ENCODE measurements at places on chromosomes 7 and 10. TPM values are rescaled to one million over a fixed set of nuclear protein-coding genes. Genes with fewer than 3 reads are reported as not detected.

AFAP1L2 gene
- total RNA-seq: 6.3 TPM

CPXM2 gene
- not detected for total RNA-seq

MRLN gene
- total RNA-seq: not detected

ANKRD61 gene
- total RNA-seq: not detected

ZNF503 gene
- total RNA-seq: 0.31 TPM

GPER1 gene
- total RNA-seq: 0.18 TPM

DNA sequence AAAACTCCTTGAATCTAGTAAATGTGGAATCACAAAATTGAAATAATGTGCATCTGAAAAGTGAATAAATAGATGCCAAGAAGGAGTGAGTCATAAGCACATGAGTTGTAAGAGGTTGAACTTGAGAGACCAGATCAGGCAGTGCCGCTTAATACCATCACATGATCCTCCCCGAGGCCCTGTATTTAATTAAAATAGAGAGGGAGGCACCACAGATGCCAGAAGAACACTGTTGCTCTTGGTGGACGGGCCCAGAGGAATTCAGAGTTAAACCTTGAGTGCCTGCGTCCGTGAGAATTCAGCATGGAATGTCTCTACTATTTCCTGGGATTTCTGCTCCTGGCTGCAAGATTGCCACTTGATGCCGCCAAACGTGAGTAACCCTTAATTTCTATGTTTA, at the start of gene GPNMB:
Gene GPNMB (plus strand): TSS at position 221 of the 400 bp plus-strand sequence. CDS start 83 bp downstream, at position 304.
- peaks cover 2% of the 10 kb centered on the region for H3K4me1 ChIP-seq
- H3K4me3 ChIP-seq: no peak within 1 kb of the TSS
- H3K36me3 ChIP-seq: no peaks in the 10 kb centered on the region
- no peak for DNase-seq
- H3K27ac ChIP-seq: no peak within 1 kb of the TSS
- peaks cover 52% of the 10 kb centered on the region for H3K27me3 ChIP-seq

DNA sequence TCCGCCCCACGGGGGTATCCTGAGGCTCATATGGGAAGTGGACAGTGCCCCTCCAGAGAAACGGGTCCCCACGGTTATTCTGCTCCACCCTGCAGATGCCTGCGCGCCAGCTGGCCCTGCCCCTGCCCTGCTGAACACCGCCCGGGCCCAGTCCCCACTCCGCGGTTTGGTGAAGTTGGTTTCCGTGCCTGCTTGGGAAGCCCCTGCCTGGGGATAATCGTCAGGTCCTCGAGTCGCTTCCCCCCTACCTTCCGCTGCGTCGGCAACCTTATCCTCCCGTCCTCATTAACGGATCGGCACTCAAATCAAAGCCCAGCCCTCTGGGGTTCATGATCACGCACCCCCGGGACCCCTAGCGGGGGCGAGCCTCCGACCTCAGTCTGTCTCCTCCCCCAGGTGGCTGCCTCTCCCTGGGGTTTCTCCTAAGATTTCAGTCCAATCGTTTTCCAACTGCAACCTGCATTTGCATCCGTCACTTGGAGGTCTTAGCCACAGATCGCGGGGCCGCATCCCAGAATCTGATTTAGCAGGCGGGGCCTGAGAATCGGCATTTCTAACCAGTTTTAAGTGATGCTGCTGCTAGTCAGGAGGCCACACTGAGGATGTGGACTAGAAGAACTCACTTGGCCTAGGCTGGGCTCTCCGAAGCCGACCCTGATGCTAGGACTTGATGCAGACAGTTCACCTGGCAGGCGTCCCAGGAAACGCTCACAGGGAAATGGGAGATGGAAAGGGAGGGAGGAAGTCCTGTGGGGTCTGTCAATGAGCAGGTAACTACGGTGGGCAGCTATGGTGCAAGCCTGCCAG, 27.6 kb downstream of the WDR86 start:
- no peaks in the 10 kb centered on the region for H3K36me3 ChIP-seq
- peaks cover 21% of the 10 kb centered on the region for H3K27me3 ChIP-seq
- H3K4me3 ChIP-seq: peak overlapping the region; percentile 60
- DNase-seq: peak; percentile 44
- H3K27ac ChIP-seq: no peak overlapping the region

DNA sequence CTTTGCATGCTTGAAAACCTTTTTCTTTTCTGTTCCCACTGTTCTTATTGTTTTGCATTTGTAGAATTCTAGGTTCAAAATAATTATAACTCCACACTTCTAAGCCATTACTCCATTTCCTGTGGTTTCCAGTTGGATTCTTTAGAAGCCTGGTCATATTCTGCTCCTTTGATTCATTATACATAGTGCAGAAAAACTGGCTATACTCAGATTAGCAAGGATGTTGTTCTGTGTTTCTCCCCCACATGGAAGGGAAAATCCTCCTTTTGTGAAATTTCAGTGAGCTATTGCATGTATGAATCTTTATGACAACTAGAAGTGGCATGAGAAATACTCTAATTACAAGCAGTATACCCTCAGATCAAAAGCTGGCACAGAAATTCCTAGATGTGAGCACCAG, 79.5 kb downstream of the SLC13A1 start:
- H3K4me1 ChIP-seq: no peaks in the 10 kb centered on the region
- no peaks in the 10 kb centered on the region for H3K27me3 ChIP-seq
- no peak overlapping the region for H3K27ac ChIP-seq
- DNase-seq: no peak

GRCh38 chr10:35192645-35193249, 66.1 kb downstream of the CREM start:
- peaks cover 28% of the 10 kb centered on the region for H3K4me1 ChIP-seq
- peak overlapping the region; percentile 7 for H3K27ac ChIP-seq
- no peak for DNase-seq
- peaks cover 22% of the 10 kb centered on the region for H3K36me3 ChIP-seq

DNA sequence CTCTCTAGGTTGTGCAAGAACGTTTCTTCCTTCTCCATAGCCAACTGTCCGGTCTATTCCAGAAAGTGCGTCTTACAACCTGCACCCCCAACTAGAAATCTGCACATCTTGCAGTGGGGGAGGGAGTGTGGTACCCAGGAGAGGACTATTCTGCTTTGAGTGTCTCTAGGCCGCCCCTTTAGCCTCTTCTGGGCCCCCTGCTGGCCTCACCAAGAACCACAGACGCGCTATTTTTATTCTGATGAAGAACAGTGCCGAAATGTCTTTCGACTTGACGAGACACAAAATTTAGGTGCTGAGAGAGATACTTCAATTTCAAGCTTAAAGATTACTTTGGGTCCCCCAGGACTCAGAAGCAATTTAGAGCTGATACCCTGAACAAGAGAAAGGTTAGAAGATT, 1.0 kb downstream of the CNPY1 start:
- no peaks in the 10 kb centered on the region for H3K36me3 ChIP-seq
- no peak overlapping the region for H3K4me3 ChIP-seq
- H3K27me3 ChIP-seq: peaks cover 3% of the 10 kb centered on the region
- H3K27ac ChIP-seq: no peak overlapping the region

DNA sequence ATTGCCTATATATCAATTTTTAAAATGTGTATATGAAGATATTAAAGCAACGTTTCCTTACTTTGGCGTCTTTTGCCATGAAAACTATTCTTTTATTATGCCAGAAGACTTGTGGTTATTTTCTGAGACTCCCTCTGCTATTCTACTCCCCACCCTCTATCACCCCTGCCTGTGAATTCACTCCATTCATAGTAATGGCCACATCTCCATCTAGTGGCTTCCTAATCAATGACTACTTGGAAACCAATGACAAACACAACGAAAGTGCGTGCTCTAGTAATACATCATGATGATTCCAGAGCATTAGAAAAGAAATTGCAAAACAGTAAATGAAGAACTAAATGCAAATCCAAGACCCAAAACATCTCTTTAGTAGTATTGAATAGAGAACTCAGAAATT, 186.7 kb upstream of the HGF start:
- no peak overlapping the region for H3K27ac ChIP-seq
- no peak for DNase-seq
- H3K36me3 ChIP-seq: no peaks in the 10 kb centered on the region
- no peaks in the 10 kb centered on the region for H3K4me1 ChIP-seq
- H3K27me3 ChIP-seq: no peaks in the 10 kb centered on the region

- H3K4me3 ChIP-seq: peak overlapping the region; percentile 99
- no peaks in the 10 kb centered on the region for H3K27me3 ChIP-seq
- H3K27ac ChIP-seq: peak overlapping the region; percentile 99
- H3K4me1 ChIP-seq: peaks cover 45% of the 10 kb centered on the region
These were observed 577 bp downstream of the DNAJB9 start for GRCh38 chr7:108570146-108570755.

DNA sequence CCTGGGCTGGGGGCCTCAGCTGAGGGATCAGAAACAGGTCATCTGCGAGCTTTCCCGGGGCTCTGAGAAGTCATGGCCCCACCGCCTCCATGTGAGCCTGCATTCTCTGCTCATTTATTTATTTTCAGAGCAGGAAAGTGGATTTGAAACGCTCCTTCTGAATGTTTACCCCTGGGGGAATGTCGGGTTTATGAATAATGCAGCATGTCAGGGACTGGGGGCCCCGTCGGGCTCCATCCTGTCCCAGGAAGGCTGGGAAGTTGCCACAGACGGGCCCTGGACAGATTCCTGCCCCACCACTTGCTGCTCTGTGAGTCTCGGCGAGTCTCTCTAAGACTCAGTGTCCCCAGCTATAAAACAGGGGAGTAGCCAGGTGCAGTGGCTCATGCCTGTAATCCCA, 11.9 kb upstream of the GTF2IRD1 start:
- H3K36me3 ChIP-seq: no peaks in the 10 kb centered on the region
- H3K4me1 ChIP-seq: no peaks in the 10 kb centered on the region
- H3K4me3 ChIP-seq: no peak overlapping the region
- H3K27me3 ChIP-seq: no peaks in the 10 kb centered on the region
- no peak overlapping the region for H3K27ac ChIP-seq

- H3K4me1 ChIP-seq: no peaks in the 10 kb centered on the region
- H3K4me3 ChIP-seq: no peak overlapping the region
- H3K36me3 ChIP-seq: peaks cover 42% of the 10 kb centered on the region
- H3K27ac ChIP-seq: no peak overlapping the region
- DNase-seq: no peak
- no peaks in the 10 kb centered on the region for H3K27me3 ChIP-seq
These were observed 44.0 kb downstream of the CAPZA2 start for GRCh38 chr7:116906391-116906790.

DNA sequence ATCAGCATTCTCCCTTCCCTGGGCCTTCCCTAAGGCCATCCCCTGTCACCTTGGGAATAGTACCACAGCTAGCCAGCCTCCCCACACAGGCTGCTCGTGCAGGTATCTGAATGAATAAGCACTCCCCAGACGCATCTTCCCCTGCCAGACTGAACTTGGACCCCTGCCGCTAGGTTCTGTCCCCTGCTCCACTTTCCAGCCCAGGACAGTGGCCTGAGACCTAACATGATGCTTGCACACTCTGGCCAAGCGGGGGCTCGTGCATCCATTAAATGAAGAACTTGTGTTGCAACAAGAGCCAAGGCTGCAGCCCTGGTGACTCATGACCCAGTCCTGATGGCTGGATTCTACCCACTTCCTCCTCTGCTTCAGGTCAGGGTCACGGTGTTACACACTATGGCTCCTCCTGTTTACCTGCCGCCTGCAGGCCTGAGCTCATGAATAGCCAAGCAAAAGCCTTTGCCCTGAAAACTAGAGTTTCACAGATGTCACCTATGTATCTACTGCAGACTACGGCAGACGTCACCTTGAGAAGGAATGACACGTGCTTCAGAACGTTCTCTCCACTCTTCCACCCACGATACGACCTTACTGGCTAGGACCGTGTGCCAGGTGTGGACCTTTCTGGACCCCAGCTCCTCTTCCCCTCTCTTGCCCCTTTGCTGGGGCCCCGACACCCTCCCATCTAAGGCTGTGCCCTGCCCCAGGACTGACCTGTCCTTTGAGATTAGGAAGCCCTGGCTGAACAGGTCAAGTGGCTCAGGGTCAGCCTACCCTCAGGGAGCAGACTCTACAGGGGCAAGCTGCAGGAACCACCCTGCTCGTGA, 6.5 kb downstream of the ASB13 start:
- H3K36me3 ChIP-seq: no peaks in the 10 kb centered on the region
- DNase-seq: peak; percentile 40
- no peaks in the 10 kb centered on the region for H3K27me3 ChIP-seq
- no peak overlapping the region for H3K27ac ChIP-seq

DNA sequence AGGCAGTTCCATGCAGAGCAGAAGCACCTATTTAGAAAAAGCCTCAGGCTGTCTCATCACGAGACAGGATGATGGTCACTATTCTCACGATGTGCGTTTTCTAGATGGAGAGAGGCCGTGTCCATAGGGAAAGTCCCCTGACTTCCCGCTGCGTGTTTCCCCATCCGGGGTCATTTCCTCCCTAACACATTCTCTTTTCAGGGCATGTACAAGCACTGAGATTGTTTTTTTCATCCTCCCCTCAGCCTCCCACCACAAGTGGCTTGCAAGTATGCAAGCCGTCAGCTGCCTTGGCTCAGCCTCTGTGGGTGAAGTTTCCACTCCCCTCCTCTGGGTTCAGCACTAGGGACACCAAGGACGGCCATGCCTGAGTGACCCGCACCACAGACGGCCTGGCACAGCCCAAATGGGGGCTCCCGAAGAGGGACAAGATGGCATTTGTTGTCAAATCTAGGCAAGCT, 2.7 kb upstream of the CALML5 start:
- no peaks in the 10 kb centered on the region for H3K36me3 ChIP-seq
- no peak overlapping the region for H3K27ac ChIP-seq
- H3K4me1 ChIP-seq: no peaks in the 10 kb centered on the region

GRCh38 chr7:34131371-34131770, 226.0 kb downstream of the BMPER start:
- H3K27ac ChIP-seq: no peak overlapping the region
- no peak overlapping the region for H3K4me3 ChIP-seq
- no peaks in the 10 kb centered on the region for H3K36me3 ChIP-seq
- H3K4me1 ChIP-seq: no peaks in the 10 kb centered on the region
- DNase-seq: no peak

GRCh38 chr7:83014546-83014945, 148.1 kb downstream of the PCLO start:
- no peak overlapping the region for H3K4me3 ChIP-seq
- H3K4me1 ChIP-seq: no peaks in the 10 kb centered on the region
- no peaks in the 10 kb centered on the region for H3K27me3 ChIP-seq
- H3K27ac ChIP-seq: no peak overlapping the region

GRCh38 chr7:155450970-155451801, 6.7 kb upstream of the EN2 start:
- no peak for DNase-seq
- H3K4me1 ChIP-seq: peaks cover 4% of the 10 kb centered on the region
- H3K27me3 ChIP-seq: peaks cover 72% of the 10 kb centered on the region
- no peak overlapping the region for H3K4me3 ChIP-seq
- H3K27ac ChIP-seq: no peak overlapping the region

GRCh38 chr7:27031289-27032172, 64.3 kb downstream of the HOXA1 start:
- peak overlapping the region; percentile 19 for H3K4me3 ChIP-seq
- no peaks in the 10 kb centered on the region for H3K27me3 ChIP-seq
- H3K36me3 ChIP-seq: no peaks in the 10 kb centered on the region
- H3K4me1 ChIP-seq: peaks cover 21% of the 10 kb centered on the region
- H3K27ac ChIP-seq: peak overlapping the region; percentile 88

GRCh38 chr7:101218236-101219125, 516 bp downstream of the ZNHIT1 start:
- H3K36me3 ChIP-seq: peaks cover 6% of the 10 kb centered on the region
- H3K27ac ChIP-seq: peak overlapping the region; percentile 88
- DNase-seq: no peak
- H3K4me1 ChIP-seq: peaks cover 28% of the 10 kb centered on the region

- peaks cover 3% of the 10 kb centered on the region for H3K36me3 ChIP-seq
- peaks cover 10% of the 10 kb centered on the region for H3K27me3 ChIP-seq
- no peak overlapping the region for H3K27ac ChIP-seq
These were observed 40.3 kb downstream of the NEURL1 start for GRCh38 chr10:103533827-103534226.
